ENCODE measurements at places on chromosomes 1 and 21.

DNA sequence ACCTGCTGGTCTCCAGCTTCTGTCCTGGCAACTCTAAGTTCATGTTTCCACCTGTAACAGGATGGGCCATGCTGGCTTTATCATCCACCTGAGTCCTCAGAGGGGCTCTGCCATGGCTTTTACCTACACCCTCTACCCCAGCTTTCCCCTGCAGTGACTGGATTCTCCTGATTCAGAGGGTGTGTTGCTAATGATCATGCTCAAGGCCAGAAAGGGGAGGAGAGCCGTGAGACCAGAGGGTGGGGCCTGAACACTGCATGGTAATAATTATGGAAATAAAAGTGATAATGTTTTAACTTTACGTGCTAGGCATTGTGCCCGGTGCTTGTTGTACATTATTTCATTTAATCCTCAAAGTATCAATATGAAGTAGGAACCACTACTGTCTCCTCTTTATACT is 53.3 kb downstream of the CNIH3 start:
- no peak for DNase-seq

- no peak for DNase-seq
Measured at GRCh38 chr1:217048104-217048707, 325.0 kb upstream of the ESRRG start.

GRCh38 chr1:234768569-234769283 is 158.7 kb upstream of the IRF2BP2 start:
- no peak for DNase-seq

DNA sequence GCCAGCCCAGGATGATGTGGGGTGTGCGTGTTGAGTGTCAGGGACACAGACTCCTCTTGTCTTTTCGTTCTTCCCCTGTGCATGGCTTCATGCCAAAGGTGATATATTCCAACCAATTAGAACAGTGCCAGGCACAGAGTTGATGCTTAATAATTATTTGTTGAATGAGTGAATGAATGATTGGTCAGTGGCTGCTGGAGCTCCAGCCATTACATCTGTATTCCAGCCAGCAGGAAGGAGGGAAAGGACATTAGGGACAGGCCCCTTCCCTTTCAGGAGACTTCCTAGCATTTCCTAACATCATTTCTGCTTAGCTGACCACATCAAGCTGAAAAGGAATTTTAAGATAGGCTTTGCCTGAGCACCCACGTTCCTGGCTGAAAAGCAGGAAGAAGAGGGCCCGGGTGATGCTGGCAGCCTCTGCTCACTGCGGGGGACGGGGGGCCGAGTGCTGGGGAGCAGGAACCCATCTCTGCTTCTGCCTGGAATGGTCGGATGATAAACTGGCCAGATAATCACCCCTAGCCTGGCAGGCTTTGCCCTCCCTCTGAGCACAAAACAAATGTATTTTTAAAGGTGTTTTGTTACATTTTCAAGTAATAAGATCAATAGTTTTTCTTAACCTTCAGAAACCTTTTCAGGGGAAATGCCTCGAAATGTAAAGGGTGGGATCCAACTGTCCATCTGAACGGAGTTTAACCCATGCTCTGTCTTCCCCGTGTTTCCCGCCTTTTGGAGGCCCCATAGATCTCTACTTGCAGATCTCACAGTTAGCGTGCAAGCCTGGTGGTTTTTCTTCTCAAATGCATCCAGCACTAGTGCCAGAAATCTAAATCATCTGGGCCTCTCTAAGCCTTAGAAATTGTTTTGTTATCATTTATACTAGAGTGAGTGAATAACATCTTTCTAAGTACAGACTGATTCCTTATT is 39.0 kb downstream of the SLC37A1 start:
- no peak for DNase-seq

- DNase-seq = no peak
Measured at GRCh38 chr21:42174173-42174572, 44.8 kb upstream of the ABCG1 start.

GRCh38 chr21:28267449-28267848 is 725.2 kb downstream of the LTN1 start:
- no peak for DNase-seq
